ENCODE measurements at places on chromosomes 3 and 15.

- no peak for DNase-seq
Measured at GRCh38 chr15:76967067-76967466, 27.9 kb upstream of the PSTPIP1 start.

GRCh38 chr15:78398076-78398825, 39.8 kb upstream of the IREB2 start:
- DNase-seq = no peak

DNA sequence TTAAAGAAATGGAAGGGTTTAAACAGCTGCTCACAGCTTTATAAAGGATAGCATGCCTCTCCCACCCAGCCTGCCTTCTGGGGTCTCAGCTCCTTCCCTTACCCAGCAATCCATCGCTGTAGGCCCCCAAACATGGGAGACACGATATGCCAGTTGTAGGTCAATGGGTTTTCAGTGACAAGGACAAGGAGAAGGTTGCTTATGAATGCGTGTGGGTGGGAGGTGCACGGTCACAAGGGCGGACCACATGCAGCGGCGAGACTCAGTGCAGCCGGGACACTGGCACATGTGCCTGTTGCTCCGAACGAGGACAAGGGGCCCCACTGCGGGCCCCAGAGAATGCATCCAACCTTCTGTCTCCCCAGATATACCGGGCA, 67.0 kb downstream of the MGLL start:
- DNase-seq = no peak

DNA sequence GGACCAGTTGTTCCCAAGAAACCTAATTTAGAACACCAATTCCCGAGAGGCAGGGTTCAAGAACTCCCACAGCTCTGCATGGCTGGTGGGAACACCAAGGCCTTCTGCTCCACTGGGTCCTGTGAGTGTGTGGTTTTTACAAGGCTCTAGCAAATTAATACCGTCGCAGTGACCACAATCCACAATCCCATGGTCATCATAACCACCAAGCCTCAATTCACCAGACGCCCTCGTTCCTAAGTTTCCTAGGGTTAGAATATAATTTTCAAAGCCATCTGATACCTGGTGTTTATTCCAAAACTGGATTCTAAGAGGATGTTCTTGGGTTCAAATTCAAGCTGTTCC, 114.9 kb upstream of the RPL32 start:
- DNase-seq = no peak

DNA sequence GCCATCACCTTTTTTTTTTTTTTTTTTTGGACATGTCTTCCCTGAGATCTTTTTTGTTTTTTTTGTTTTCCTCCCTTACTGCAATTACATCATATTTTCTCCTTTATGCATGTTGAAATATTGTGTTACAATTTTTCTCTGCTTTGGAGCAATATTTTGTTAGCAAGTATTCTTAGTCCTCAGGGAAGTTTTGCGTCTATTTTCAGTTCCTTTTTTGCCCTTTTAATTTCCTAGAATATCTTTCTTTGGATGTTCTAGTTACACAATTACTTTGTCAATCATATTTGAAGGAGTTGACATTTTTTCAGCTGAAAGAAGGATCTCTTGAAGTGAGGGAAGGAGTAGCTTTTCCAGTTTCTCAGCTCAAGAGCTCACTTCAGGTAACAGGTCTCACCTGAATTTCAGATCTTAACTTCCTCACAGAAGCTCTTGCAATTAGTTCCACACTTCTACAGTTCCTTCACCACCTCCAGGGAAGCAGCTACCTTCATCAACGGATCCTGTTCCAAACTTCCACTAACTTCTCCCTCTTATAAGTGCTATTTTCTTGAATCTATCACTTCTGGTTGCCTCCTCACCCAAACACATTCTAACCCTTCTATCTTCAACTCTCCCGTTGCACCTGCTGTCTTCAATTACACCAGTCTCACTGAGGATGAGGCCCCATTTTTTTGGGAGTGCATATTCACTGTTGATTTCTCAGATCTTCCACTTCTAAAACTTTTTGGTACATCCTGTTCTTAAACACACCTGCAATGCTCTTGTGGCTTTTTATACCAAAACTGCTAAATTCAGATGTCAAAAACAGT, 57.8 kb upstream of the CPOX start:
- no peak for DNase-seq

- DNase-seq = no peak
Measured at GRCh38 chr3:30626443-30627180, 20.2 kb downstream of the TGFBR2 start.

DNA sequence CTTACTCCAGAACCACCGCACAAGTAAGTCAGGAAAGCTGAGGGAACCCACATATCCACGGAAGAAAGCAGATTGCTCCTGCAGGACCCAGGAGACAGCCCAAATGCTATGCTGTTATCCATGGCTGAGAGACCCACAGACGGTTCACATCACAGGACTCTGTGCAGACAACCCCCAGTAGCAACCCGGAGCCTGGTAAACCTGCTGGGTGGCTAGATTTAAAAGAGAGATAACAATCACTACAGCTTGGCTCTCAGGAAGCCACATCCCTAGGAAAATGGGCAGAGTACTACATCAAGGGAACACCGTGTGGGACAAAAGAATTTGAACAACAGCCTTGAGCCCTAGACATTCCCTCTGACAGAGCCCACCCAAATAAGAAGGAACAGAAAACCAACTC, 13.8 kb upstream of the TRIM42 start:
- peak; percentile 69 for DNase-seq

- no peak for DNase-seq
Measured at GRCh38 chr3:28934126-28934813, 346.6 kb upstream of the RBMS3 start.
